ENCODE measurements at places on chromosomes 7 and 10.
A peak's percentile ranks its signal among the peaks of the same experiment; 100 is the strongest.

DNA sequence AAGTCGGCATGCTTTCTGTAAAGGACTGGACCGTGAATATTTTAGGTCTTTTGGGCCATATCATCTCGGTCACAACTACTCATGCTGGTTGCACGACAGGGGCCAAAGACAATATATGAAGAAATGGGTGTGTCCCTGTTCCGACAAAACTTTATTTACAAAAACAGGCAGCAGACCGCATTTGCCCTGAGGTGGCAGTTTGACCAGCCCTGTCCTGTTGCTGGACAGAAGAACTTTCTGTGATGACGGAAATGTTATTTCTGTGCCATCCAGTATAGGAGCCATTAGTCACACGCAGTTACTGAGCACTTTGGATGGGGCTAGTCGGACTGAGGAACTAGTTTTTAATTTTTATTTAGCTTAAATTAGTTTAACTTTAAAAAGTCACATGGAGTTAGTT, 112.8 kb upstream of the CARD11 start:
- no peak for DNase-seq

DNA sequence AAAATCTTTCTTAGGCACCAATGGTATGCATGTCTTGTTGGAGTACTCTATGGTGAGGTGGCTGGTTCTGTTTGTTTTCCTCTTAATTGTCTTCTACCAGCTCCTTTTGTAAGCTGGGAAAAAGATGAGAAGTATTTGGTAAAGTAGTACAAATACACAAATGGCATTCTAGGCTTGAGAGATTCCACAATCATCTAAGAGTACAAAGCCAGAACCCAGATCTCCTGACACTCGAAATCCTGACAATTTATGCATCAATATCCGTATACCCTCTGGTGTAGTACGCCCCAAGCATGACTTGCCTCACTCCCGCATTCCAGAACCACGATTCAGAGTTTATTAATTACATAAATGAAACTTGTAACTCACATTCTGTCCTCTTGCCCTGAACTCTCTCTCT, 43.5 kb downstream of the CDCA7L start:
- DNase-seq: no peak

DNA sequence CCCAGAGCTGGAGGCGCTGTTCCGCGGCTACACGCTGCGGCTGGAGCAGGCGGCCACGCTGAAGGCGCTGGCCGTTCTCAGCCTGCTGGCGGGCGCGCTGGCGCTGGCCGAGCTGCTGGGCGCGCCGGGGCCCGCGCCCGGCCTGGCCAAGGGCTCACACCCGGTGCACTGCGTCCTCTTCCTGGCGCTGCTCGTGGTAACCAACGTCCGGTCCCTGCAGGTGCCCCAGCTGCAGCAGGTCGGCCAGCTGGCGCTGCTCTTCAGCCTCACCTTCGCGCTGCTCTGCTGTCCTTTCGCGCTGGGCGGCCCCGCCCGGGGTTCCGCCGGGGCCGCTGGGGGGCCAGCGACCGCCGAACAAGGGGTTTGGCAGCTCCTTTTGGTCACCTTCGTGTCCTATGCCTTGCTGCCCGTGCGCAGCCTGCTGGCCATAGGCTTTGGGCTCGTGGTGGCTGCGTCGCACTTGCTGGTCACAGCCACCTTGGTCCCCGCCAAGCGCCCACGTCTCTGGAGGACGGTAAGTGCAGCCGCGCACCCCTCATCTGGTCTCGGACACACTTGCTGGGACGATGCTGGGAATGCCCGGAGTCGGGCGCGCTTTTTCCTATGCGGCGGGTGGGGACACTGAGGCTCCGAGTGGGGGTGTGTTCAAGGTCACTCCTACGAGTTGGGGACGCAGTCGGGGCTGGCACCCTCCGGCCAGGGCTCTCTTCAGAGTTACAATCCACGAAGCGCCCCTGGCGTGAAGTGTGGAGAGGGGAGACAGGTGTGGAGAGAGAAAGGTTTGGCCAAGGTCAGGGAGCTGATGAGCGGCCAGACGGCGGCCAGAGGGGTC, 717 bp downstream of the ADCY1 start:
- DNase-seq: peak; percentile 61

GRCh38 chr10:97138174-97138573, 47.6 kb downstream of the SLIT1 start:
- DNase-seq: peak; percentile 60

GRCh38 chr10:35770817-35771355, 128.8 kb upstream of the FZD8 start:
- DNase-seq: no peak

DNA sequence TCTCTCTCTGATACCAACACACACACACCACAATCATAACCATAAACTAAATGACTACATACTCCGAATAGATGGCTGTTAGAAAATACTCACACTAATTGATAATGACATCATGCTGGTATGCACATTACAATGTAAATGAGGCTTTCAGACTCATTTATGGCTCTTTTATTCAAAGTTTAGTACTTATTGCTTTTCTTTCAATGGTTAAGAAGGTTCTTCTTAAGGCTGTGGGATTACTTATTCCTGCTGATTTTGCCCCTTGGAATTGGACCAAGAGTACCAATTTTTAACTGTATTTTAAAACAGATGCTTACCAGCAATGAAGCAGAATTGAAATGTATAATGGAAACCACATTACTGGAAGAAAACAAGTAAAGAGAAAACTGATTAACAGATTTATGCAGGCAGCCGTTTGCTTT, 20.6 kb upstream of the CABCOCO1 start:
- DNase-seq: no peak

GRCh38 chr10:56782503-56782902, 421.4 kb upstream of the ZWINT start:
- DNase-seq: no peak

DNA sequence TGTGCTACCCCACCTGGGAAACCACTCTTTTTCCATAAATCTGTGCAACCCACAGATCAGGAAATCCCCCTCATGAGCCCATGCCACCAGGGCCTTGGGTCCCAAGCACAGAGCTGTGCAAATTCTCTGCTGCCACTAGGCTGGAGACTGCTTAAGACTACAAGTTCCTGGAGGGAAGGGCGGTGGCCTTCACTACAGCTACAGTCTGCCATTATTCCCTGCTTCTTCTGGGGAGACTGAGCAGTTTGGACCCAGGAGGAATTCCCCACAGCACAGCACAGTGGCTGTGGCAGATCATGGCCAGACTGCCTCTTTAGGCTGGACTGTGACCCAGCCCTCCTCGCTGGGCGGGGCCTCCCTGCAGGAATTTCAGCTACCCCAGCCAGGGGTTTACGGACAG, 89.7 kb upstream of the GRB10 start:
- no peak for DNase-seq

DNA sequence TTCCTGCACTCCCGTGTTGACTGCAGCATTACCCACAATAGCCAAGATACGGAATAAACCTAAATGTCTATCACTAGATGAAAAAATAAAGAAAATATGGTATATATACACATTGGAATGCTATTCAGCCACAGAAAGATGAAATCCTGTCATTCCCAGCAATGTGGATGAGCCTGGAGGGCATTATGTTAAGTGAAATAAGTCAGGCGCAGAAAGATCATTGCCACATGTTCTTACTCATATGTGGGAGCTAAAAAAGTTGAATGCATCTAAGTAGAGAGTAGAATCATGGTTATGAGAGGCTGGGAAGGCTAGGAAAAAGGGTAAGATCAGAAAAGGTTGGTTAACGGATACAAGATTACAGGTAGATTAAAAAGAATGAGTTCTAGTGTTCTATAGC, 219.1 kb upstream of the MKI67 start:
- no peak for DNase-seq

DNA sequence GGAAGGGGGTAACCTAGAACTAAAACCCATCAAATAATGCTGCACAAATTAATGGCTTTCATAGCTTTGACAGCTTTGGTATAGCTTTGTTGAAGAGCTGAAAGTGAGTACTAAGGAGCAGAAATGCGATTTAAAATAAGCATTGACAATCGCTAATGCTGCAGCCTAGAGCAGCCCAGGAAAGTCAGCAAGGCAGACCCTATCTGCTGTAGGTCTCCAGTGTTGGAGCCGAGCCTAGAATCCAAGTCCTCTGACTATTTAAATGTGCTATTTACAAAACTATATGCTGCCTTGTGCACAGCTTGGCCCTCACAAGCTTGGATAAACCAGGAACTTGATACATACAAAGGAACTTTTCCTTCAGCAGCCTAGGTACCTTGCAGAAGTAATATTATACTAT, 64.9 kb upstream of the ASAH2 start:
- no peak for DNase-seq

GRCh38 chr7:3232228-3232627, 68.8 kb upstream of the SDK1 start:
- no peak for DNase-seq

DNA sequence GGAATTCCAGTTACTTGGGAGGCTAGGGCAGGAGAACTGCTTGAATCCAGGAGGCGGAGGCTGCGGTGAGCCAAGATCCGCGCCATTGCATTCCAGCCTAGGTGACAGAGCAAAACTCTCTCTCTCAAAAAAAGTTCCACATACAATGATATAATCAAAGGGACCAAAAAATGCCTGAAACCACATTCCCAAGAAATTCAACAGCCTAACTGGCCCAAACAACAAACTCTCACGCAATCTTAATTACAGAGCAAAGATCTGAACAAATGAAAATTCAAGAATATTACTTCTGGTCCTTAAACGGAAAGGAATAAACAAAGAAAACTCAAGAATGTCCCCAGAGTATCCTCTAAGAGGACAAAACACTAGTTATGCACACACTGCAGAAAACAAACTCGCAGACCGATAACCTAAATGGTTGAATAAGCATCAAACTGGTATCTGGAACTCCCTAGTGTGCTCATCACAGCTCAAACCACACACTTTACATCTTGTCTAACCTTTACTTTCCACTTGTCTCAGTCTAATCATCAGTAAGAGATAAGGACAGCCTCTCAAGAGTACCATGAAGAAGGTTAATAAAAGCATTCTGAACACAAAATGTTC, 3.7 kb downstream of the OGA start:
- DNase-seq: no peak

- DNase-seq: no peak
Observed at GRCh38 chr7:21377545-21377944, 50.3 kb upstream of the SP4 start.

- no peak for DNase-seq
Observed at GRCh38 chr7:92909686-92910475, 73.5 kb upstream of the CDK6 start.

- no peak for DNase-seq
Observed at GRCh38 chr10:88682491-88682890, 18.2 kb downstream of the LIPF start.

DNA sequence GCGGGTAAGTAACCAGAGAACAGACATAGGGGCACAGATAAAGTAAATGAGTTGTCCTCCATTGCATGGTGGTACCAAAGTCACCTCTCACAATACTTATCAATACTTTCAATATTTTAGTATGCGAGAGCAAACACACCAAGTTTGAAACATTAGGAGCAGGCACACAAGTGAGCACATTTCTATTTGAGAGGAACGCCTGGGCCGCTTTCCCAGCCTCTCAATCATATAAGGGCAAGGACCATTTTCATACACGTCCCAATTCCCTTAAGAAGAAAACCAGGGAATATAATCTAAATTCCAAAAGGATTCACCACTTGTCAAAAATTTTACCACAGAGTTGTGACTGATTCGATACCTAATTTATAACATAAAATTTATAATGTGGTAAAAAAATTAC, 7.5 kb downstream of the LMOD2 start:
- DNase-seq: no peak

DNA sequence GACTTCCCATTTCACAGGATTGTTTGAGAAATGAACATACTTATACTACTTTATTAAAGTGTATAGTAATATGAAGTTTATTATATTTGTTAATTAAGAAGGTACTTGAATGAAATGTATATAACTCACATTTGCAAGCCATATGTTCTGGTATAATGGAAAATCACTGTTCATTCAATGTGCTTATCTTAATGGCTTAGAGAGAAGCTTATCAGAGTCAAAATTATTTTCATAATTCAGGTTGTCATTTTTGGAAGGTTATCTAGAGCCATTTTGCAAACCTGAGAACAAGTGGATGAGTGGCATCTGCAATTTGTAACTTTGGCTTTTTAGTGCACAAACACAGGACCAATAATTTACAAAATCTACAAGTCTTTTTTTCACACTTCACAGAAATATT, 621.0 kb downstream of the ARL4A start:
- no peak for DNase-seq

DNA sequence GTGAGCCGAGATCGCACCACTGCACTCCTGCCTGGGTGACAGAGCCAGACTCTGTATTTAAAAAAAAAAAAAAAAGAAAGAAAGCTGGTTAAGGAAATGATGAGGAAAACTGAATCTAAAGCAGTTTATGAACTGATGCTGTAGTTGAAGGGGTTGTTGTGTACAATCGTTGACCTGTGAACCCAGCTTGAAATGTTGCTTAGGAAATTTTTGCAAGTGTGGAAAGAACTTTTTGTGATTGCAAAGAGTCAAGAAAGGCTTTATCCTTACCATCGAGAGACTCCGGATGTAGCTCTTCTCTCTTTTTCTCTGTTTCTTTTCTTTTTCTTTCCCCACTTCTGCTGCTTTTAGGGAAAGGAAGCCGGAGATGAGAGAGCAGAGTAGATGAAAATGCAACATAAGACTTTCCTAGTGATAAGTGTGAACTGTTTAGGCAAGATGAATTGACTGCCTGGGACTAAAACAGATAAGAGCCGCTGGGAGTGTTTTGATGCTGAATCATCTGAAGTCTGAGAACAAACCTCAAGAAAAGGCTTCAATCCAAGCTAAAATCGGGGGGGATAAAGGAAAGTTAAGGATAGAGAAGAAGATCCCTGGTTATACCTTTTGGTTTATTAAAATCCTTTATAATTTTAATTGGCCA, 69.0 kb downstream of the TAF3 start:
- DNase-seq: no peak

- DNase-seq: no peak
Observed at GRCh38 chr7:144414815-144415214, 11.3 kb upstream of the NOBOX start.

- no peak for DNase-seq
Observed at GRCh38 chr10:120409816-120410215, 47.2 kb upstream of the PLPP4 start.

- peak; percentile 59 for DNase-seq
Observed at GRCh38 chr7:104772405-104773345, 241.3 kb upstream of the KMT2E start.

- no peak for DNase-seq
Observed at GRCh38 chr7:138460176-138460648, at the start of gene TRIM24. TRIM24 (plus strand) TSS chr7:138460259; CDS start chr7:138460549, 290 bp downstream.

GRCh38 chr7:112009081-112009480, 197.1 kb downstream of the DOCK4 start:
- no peak for DNase-seq

GRCh38 chr10:53006663-53007526, 234.3 kb upstream of the MBL2 start:
- no peak for DNase-seq

- no peak for DNase-seq
Observed at GRCh38 chr7:138975343-138976104, 5.7 kb downstream of the KIAA1549 start.

Data from WTC11 (cell line).